ENCODE measurements at places on chromosomes 7 and 10. TPM values are rescaled to one million over a fixed set of nuclear protein-coding genes. Genes with fewer than 3 reads are reported as not detected.

SLC39A12 gene
- not detected for total RNA-seq

BZW2 gene
- 103 TPM for total RNA-seq

GPR37 gene
- 0.36 TPM for total RNA-seq

STEAP2 gene
- total RNA-seq, result 4.7 TPM

AIMP2 gene
- 98.8 TPM for total RNA-seq

DRGX gene
- 0.09 TPM for total RNA-seq

GRID1 gene
- total RNA-seq, result 0.24 TPM

TPK1 gene
- 2.6 TPM for total RNA-seq

CBX3 gene
- 236 TPM for total RNA-seq

TMEM26 gene
- 0.07 TPM for total RNA-seq

RTKN2 gene
- 0.88 TPM for total RNA-seq

FFAR4 gene
- 0.14 TPM for total RNA-seq

DPP6 gene
- not detected for total RNA-seq

KLLN gene
- total RNA-seq, result 0.66 TPM

FXYD4 gene
- total RNA-seq, result not detected
